Activated naive CD8-positive, alpha-beta T cell treated with anti-CD3 and anti-CD28 coated beads for 36 hours (primary cell): ENCODE measurements at places on chromosomes 6 and 20. TPM values are rescaled to one million over a fixed set of nuclear protein-coding genes. Genes with fewer than 3 reads are reported as not detected.

The SGK2 gene
- 0.18 TPM for total RNA-seq

GRCh38 chr6:79515436-79515835 lies 21.8 kb downstream of the LCA5 start:
- H3K36me3 ChIP-seq, result no peaks in the 10 kb centered on the region
- no peak for DNase-seq
- no peak overlapping the region for H3K27ac ChIP-seq

The MUCL3 gene
- not detected for total RNA-seq

The SUPT3H gene
- total RNA-seq, result 13.6 TPM

- DNase-seq, result no peak
- no peaks in the 10 kb centered on the region for H3K36me3 ChIP-seq
- no peak overlapping the region for H3K4me3 ChIP-seq
Measured at GRCh38 chr20:9344083-9344920, 170.1 kb upstream of the LAMP5 start.

The HS3ST5 gene
- not detected for total RNA-seq
